NB4 (cell line): ENCODE measurements at places on chromosomes 4 and X.
A peak's percentile ranks its signal among the peaks of the same experiment; 100 is the strongest.

DNA sequence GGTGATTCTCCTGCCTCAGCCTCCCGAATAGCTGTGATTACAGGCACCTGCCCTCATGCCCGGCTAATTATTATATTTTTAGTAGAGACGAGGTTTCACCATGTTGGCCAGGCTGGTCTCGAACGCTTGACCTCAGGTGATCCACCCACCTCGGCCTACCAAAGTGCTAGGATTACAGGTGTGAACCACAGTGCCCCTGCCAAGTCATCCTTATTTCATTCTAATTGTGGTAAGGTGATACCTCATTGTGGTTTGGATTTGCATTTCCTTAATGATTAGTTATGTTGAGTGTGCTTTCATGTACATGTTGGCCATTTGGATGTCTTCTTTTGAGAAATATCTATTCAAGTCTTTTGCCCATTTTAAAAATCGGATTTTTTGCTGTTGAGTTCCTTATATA is 93.0 kb downstream of the USP9X start:
- no peak for DNase-seq

- no peak for DNase-seq
Measured at GRCh38 chr4:101393256-101393655, 45.9 kb upstream of the PPP3CA start.

- DNase-seq: no peak
Measured at GRCh38 chrX:8278557-8278956, 107.5 kb upstream of the VCX2 start.

GRCh38 chr4:154421618-154422017 is 70.0 kb downstream of the DCHS2 start:
- no peak for DNase-seq

DNA sequence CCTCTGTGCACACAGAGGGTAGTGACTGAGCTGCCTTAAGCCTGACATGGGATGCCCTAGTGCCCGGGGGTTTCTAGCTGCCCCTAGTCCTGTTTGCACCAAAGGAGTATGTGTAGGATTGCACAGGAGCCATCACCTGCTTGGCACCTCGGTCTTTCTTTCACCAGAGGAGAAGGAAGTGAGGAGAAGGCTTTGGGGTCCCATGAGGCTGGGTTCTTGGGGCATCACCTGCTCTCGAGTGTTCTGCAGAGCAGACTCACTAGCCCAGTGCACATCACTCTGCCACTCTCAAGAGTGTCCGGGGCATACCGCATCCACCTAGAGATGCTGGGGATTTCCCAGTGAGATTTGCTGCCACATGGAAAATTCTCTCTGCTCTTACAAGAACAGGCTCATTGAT is 40.5 kb upstream of the GPR78 start:
- no peak for DNase-seq

- peak; percentile 14 for DNase-seq
Measured at GRCh38 chrX:142089193-142089592, 115.9 kb downstream of the MAGEC2 start.

- no peak for DNase-seq
Measured at GRCh38 chr4:174122705-174123104, 160.8 kb downstream of the FBXO8 start.

DNA sequence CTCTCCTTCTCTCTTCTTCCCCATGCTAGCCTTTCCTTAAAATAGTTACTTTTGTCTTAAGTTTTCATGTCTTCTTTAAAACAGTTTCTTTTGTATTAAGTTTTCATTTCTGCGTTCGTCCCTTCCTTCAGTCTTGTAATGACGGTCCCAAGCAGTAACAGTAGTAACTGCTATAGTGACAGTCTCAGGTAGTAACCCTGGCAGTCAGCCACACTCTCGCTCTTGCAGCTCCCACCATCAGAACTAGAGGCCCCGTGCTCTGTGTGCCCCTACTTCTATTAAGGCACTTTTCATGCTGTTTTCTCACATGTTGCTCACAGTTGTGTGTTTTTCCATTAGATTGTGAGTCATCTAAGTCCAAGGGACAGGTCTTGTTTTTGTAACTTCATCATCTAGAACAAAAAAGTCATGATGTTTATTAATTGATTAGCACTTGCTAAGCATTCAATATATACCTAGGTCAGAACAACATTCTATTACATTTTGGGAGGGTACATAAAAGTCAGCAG is 49.3 kb downstream of the C4orf33 start:
- DNase-seq: no peak

- no peak for DNase-seq
Measured at GRCh38 chr4:109887071-109887470, 25.6 kb upstream of the EGF start.

- DNase-seq: no peak
Measured at GRCh38 chr4:56272003-56272402, 115.3 kb downstream of the AASDH start.

GRCh38 chr4:172050911-172051310 is 237.7 kb downstream of the GALNTL6 start:
- no peak for DNase-seq

DNA sequence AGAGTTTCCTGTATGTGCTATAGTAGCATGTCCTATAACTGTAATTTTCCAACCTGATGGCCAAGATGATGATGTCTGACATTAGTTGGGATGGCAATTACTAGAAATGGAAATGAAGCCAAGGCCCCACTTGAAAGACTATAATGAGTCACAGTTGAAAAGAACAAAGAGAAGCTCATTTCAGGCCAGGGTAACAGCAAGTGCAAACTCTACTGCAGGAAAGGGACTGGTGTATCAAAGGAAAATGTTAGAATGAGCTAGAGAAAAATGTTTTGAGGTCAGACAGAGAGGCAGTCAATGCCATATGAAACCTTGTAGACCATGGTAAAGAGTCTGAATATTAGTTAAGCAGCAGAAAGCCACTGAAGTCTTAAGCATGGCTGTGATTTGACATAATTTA is 146.2 kb upstream of the SH3RF1 start:
- DNase-seq: no peak

DNA sequence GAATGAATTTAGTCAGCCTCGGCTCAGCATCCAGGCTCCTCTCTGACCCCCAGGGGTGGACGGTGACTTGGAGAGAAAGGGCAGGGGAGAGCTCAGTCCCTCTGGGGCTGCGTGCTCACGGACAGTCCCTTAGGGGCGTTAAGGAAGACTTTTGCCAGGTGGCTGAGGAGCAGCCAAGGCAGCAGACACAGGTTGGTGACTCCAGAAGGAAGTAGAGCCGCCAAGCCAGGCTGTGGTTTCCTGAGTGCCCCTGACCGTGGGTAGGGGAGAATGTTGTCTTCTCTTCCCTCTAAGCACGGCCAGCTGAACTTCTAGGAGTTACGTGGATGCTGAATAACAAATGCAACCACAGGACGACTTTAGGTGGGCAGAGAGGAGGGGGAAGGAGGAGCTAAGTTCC is 91.0 kb upstream of the MTM1 start:
- DNase-seq: peak; percentile 26

DNA sequence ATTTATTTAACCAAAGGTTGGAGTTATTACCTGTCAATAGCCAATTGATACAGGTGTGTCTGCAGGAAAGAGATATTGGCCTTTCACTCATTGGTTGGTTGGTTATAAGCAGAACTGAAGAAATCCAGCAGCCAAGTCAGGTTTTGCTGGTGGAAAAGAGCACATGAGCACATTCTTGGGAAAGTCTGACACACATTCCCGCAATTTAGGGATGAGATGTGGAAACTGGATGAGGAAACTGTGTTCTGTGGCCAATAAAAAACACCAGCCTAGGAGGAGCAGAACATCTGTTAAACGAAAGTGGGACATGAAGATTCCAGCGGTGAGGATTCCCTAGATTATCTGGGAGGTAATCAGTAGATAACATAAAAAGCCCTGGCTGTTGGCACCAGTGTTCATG is 567.4 kb upstream of the CPEB2 start:
- no peak for DNase-seq

GRCh38 chrX:79138658-79139241 is 5.7 kb upstream of the GPR174 start:
- peak; percentile 83 for DNase-seq

GRCh38 chr4:83174844-83175414 is 60.4 kb upstream of the PLAC8 start:
- DNase-seq: no peak

GRCh38 chr4:3313556-3314228 is 20.9 kb downstream of the RGS12 start:
- no peak for DNase-seq

DNA sequence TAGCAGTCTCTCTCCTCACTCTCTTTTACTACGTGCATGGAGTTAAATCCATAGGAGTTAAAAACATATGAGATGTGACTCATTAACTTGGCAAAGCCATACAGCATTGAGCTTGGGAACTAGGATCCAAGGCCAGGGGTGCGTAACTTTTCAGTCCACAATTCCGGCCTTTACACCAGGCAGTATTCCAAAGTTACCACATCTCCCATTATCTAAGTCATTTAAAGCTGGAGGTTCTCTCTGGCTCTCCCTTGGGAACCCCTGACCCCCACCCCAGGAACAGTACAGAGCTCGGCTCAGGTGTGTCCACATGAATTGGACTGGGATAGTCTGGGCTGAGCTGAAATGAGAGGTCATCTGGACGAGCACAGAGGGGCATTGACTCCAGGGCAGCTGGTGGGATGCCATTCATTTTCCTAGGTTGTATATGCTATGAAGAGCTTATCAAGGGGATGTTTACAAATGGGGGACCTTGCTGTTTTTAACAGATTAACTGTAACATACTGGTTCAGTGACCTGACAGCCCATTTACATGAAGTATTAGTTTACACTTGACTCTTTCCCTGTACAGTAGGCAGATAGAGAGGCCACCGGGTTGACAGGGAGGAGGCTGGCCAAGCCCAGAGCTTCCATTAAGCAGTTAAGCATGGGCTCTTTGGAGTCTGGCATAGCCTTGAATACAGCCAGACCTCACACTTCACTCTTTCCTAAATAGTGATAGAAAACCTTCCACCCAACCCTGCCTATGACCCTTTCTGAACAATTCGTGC is 128.8 kb downstream of the RAB28 start:
- no peak for DNase-seq

GRCh38 chrX:132217203-132218073 is 1.8 kb downstream of the RAP2C start:
- DNase-seq: peak; percentile 94

- no peak for DNase-seq
Measured at GRCh38 chr4:125420526-125420925, 105.8 kb downstream of the FAT4 start.

GRCh38 chr4:8191136-8191747 is 7.8 kb upstream of the SH3TC1 start:
- peak; percentile 92 for DNase-seq

GRCh38 chr4:176217510-176217909 is 22.1 kb upstream of the SPATA4 start:
- no peak for DNase-seq

DNA sequence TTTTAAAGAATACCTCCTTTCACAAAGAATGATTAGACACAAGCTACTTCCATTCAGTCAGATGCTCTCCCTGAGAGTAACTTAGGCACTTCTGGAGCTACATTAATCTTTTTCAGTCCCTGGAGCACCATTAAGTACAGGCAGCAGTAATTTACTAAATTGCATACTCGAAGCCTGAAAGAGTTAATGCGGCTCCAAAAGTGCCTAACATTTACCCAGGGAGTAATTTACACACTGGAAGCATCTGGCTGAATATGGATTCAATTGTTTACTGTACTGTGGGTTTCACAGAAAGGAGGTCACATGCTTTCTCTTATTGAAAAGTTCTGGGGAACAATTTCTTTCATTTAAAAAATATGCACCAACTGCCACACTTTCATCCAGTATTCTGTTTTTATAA is 260.8 kb upstream of the TENM3 start:
- no peak for DNase-seq

GRCh38 chrX:41542536-41542935 is 95.4 kb downstream of the NYX start:
- DNase-seq: no peak

DNA sequence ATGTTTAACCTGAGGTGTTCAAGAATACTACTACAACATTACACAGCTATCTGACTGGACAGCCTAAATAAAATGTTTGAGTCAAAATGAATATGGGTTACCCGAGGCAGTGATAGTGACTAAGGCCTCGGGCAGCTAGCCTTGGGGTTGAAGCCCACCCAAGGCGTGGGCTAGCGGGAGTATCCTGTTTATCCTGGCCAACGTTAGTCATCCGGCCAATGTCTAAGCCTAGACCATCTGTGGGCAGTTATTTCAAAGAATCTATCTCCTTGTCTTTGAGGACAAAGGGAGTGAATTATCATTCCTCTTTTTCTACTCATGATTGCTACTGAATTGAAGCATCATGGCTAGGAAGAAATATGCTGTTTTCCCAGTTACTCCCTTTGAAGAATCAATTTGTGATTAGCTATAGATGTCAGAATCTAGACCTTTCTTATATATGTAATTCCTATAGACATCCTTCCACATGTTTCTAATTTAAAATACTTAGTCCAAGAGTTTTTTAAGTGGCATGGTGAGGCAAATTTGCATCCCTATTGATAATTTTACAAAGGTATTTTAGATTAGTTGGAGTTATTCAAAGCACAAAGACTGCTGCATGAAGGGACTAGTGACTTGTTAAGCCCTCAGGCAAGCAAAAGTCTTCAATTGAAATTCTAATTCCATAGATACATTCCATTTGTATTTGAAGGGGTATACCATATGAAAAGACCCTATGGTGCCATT is 6.0 kb upstream of the PDGFC start:
- no peak for DNase-seq

DNA sequence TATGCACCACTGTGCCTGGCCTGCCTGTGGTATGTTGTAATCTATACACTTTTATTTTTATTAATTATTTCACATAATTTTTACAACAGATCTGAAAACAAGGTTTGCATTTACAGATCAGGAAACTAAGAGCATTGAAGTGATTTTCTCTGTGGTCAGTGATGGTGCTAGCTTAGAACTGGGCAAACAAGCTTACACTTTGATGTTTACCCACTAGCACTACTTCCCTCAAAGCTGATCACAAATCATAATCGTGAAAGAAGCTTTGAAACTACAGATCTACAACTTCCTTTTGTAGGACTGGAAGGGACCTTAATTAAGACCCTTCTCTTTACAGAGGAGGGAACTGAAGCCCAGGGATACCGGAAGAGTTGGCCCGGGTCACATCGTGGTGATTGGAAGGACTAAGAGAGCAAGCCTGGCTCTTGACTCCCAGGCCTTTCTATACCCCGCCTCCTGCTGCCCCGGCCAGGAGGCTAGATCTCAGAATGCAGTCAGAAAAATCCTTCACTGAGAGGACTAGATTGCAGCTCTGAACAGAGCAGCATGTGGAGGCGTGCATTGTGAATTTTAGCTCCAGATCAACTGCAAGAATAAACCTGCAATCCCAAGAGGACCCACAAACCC is 93.7 kb upstream of the ZNF827 start:
- no peak for DNase-seq

- DNase-seq: no peak
Measured at GRCh38 chr4:3871181-3871852, 105.1 kb downstream of the ADRA2C start.
